ENCODE measurements at places on chromosomes 12 and 14.

- DNase-seq: peak; percentile 80
These were observed 912.4 kb downstream of the VRK1 start for GRCh38 chr14:97709552-97709951.

GRCh38 chr14:68981539-68981976 is 2.5 kb upstream of the ACTN1 start:
- DNase-seq: no peak

- no peak for DNase-seq
These were observed 103.0 kb upstream of the NTF3 start for GRCh38 chr12:5328669-5329517.

DNA sequence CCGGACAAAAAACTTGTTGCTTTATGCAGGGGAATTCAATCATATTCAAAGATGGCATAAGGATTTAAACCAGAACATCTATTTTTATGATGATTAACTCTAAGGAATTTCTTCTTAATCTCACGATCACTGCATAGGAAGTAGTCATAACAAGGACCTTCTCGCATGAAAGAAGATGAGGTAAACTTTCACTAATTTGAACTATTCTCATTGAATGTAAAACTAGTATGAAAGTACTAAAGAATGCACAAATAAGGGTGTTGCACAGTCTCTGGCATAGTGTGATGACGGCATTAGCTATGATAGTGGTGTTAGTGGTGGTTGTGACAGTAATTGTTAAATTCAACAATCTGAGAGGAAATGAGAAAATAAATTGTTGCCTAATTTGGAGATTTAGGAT is 280.0 kb downstream of the SLC6A15 start:
- DNase-seq: no peak

DNA sequence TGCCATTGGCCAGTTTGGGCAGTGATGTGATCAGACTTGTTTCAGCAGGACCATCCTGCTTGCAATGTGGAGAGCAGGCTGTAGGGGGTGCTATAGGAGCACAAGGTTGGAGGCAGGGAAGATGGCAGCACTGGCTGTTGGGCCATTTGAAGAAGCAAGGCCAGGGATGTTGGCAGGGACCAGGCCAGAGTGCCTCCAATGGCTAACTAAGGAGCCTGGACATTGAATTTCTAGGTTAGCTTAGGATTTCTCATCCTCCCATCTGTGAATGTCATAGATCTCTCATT is 23.5 kb downstream of the FGF23 start:
- DNase-seq: peak; percentile 29

DNA sequence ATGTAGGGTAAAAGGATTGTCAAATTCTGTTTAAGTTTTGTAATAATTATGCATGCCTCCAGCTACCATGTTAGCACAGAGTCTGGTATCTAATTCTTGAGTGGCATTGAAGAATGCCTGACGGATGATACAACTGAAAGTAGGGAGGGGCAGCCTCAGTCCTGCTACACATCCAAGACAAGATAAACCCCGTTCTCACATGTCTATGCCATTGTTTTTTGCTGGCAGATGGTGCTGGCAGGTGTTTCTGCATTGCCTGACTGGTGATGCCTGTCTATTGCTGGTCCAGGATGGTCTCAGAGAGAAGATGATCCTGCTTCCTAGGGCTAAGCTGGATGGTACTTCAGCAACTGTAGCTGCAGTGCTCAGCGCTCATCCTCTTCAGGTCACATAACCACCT is 245.8 kb upstream of the NAV3 start:
- no peak for DNase-seq

DNA sequence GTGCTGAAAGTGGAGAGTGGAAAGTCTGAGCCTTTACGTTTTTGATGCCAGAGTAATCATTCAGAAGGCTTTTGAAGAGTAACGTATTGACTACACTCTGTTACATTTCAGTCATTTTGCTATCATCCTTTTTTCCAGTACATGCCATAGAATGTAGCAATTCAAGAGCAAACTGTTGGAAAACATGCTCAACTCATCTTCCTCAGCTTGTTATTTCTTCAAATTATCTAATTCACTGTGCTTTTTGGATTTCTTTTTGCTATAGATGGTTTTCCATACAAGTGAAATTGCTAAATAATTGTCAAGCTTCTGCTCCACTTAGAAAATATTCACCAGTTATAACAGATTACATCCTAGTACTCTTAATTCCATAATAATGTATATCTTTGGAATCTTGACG is 129.9 kb upstream of the CLEC14A start:
- no peak for DNase-seq

DNA sequence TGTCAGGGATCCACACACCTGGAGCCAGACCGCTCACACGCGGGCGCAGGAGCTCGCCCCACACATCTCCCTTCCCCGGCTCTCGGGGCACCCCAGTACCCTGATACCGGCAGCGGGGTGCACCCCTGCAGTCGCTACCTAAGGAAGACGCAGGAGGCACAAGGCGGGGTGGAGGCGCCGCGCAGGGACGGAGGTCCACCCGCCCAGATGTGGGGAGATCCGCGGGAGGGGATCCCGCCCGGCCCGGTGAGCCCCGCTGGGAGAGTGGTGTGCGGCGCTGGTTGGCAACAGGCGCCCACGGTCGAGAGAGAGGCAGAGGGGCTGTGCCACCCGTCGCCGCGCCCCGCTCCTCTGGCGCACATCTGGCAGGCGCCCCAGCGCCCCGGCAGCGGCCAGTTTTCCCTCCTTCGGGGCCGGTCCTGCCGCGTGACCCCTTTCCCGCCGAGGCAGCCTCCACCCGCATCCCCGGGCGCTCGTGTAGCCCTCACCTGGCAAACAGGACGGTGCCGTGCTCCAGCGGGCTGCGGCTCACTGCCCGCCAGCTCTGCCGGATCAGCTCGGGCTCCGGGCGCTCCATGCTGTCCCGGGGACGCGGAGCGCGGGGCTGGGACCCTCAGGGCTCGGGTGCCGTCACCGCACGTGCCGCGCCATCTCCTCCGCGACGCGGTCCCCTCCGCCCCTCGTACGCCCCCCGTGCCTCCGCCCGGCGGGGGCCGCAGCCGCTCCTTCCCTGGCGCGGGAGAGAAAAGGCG is 469 bp downstream of the NGB start:
- DNase-seq: no peak

GRCh38 chr12:43115441-43116160 is 436.4 kb downstream of the ADAMTS20 start:
- DNase-seq: no peak

GRCh38 chr14:29810682-29811081 is 117.0 kb downstream of the PRKD1 start:
- DNase-seq: no peak

GRCh38 chr14:95981965-95982364 is 57.2 kb upstream of the C14orf132 start:
- DNase-seq: no peak

DNA sequence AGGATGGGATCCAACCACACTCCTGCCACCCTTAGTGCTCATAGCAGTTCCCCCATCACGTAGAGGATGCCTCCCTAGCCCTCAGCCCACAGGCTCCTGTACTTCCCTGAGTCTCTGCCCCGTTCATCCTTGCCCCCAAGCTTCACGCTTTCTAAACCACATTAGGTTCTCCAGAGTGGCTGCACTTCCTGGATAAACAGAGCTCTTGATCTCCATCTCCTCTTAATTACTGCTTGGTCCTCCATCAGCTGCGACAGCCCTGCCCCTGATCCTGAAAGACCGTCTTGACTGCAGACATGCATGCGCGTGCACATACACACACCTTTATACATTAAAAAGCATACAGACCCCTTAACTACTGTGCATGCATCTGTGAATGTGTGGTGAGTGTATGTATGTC is 530.0 kb downstream of the BCL11B start:
- no peak for DNase-seq

DNA sequence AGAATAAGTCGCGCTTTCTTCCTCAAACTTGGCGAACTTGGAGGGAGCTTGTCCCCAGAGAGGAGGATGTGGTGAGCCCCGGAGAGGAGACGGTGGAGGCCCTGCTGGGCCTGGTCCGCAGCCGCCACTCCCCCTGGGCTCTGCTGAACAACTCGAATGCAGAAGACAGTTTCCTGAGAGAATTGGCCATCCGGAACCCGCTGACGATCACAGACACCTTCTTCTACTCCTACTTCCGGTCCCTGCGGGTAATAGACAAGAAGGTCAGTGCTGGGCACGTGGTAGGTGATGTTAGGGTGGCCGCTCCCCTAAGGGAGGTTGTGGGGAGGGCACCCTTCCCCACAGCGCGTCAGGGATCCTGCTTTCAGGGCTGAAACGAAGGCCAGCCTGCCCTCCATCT is 1.6 kb downstream of the LRRC43 start:
- no peak for DNase-seq

DNA sequence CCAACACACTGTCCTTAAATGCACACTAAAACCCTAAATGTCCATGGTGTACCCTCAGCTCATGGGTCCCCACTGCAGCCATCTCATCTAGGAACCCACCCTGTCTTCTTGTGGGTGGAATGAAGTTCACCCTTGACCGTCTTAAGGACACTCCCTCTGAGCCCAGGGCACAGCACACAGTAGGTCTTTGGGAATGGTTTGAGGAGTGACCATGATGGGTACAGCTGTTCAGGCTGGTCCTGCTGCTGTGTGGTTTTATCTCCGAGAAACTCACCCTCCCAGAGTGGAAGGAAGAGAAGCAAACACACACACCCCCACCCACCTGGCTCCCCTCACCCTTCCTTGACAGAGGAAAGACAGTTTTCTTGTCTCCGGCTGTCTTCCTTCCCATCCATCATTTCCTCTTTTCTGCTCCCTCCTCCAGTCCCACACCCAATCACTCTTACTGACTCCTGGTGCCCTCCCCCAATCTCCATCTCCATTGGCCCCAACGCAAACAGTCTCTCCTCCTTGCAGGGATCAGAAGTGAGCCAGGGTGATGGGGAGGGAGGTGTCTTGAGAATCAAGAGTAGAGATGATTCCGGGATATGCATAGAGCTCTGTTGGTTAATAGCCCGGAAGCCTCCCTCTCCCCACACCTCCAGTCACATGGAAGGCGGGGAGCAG is 105.9 kb upstream of the LHX5 start:
- DNase-seq: no peak

DNA sequence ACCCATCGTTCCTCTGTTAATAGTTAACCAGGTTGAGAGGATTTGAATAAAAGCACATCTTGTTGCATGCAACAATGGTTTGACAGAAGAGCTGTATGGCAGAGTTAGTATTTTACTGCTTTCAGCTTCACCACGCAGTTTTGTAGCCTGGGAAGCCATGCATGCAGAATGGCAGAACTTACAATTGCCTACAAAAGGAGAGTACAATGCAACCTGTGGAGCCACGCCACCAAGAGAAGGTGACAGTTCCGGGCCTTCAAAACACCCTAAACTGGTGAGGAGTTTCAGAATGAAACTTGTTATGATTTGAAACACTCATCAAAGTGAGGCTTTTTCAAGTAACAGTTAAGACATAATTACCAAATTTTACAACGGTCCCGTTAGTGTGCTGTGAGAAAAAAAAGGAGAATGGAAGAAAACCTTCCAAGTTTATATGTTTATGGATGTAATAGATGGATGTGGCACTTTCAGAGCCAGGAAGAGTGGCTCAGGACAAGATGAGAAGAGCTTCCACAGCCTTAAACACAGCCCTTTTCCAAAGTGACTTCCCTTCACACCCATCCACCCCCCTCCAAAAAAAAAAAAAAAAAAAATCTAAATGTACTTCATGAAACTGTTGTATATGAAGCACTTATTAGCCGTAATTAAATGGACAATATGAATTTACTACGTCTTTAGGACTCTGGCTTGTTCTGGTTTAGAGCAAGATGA is 158.7 kb downstream of the EGLN3 start:
- no peak for DNase-seq

DNA sequence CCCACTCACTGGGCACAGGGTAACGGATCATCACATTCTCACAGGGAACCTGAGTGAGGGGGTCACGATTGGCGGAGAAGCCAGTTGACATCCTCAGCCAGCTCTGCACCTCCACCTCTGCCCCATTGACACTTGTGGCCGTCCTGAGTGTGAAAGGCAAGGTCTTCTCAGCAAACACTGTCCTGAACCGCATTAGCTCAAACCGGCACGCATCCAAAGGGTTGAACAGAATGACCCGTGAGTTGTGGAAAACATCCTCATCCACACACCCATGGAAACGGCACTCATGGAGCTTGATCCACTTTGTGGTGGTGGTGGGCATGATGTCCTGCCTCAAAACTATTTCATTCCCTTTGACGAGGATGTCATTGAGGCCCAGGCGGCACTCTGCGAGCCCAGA is 56.3 kb upstream of the GTF2A1 start:
- no peak for DNase-seq

DNA sequence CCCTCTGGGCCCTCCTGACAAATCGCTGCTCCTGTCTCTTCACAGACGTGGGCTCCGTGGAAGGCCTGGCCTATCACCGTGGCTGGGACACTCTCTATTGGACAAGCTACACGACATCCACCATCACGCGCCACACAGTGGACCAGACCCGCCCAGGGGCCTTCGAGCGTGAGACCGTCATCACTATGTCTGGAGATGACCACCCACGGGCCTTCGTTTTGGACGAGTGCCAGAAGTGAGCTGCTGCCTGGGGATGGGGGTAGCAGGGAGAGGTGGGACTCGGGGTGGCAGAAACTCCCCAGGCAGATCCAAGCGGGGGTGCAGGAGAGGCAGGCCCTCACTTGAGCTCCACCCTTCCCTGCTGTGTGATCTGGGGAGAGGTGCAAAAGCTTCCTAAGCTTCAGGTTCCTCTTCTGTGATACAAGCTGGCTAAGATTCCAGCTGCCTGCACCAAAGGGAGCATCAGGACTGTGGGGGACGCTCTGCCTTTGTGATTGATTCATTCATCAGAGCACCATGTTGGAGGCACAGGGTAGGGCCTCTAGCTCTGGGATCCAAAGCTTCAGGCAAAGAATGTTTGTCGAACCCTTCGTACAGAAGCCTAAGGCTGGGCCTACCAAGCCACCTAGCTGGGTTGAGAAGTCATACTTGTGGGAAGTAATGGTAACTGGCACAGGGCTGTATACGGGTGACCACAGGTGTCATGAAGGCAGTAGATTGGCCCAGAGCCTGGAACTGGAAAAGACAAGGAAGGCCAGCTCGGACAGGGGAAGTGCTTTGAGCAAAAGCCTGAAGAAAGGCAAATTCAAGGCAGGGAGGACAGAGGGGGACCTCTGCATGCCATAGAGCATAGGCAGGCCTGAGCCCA is 29.1 kb upstream of the NXPH4 start:
- DNase-seq: no peak

- no peak for DNase-seq
These were observed 2.6 kb upstream of the TTC8 start for GRCh38 chr14:88821888-88822287.

DNA sequence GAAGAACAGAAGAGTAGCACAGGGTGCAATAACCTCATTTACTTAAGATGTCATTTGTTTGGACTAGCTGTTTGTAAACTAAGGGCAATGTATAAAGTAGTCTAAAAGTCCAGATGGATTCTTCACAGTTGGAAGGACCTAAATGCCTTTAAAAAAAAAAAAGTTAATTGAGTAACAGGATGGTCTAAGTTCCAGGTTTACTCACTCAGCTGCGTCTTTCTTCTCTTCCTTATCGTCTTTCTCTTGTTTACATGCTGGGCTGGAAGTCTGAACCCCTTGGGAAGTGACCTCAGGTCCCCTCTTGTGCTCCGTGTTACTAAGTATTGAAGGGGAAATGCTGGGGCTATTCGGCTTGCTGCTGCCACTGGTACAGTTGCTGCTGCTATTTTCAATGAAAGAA is 82.5 kb downstream of the SH2B3 start:
- DNase-seq: no peak
